ENCODE measurements at places on chromosomes 12 and 14.

- no peak for DNase-seq
These were observed 18.2 kb downstream of the RFX4 start for GRCh38 chr12:106601031-106601430.

DNA sequence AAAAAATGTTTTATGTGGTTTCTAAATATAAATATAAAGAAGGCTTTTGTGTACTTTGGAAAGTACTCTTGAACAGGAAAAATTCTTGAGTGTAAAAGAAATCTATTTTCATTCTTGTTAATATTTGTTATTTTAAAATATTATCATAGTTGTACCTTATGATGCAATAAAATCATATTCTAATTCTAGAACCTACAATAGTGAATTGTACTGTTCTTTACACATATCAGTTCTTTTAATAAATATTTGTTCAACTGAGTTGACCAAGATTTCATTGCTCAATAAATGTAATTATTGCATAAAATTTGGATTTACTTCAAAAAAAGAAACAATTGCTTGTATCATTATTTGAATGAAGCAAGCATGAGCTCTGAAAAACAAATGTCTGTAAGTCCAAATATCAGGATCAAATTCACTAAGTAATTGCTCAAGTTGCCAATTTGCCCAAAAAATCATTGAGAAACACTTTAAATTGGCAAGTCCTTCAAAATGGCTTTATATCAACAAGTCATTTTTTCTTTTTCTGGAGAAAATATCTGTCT, 191.6 kb upstream of the SLC16A7 start:
- DNase-seq, result no peak

GRCh38 chr14:89171168-89171567, 245.9 kb downstream of the FOXN3 start:
- DNase-seq, result no peak

DNA sequence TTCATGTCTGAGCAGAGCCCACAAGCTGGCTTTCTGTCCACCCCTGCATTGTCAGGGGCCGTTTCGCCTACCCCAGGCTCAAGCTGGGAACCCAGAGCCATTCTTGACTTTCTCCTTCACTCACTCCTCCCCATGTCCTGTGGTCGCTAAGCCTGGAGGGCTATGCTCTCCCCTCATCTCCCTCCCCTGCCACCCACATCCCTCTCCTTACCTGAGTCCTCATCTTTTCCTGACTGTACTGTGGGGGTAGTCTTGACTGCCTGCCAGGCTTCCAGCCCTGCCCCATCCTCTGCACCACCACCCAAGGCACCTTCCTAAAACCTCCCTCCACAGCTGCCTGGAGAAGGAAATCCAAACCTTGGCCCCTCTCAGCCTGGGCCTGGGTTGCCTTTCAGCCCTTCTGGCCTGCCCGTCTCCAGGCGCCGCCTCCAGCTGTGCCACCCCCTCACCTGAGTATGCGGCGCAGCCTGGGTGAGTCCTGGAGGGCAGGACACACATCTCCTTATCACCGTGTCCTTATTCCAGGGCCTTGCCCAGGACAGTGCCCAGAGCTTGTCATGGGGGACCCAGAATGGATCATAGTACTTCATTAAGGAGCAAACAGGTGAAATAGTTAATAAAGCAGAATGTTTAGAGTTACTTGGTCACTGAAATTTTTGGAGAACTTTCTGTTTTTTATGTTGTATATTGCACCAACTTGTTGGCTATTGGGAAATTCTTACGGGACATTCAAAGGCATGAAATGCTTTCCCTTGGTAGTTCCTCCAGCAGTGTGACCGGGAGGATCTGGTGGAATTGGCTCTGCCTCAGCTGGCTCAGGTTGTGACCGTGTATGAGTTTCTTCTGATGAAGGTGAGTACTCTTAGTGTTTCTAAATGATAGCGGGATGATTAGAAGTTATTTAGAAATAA, 14.5 kb downstream of the ZNF839 start:
- no peak for DNase-seq

DNA sequence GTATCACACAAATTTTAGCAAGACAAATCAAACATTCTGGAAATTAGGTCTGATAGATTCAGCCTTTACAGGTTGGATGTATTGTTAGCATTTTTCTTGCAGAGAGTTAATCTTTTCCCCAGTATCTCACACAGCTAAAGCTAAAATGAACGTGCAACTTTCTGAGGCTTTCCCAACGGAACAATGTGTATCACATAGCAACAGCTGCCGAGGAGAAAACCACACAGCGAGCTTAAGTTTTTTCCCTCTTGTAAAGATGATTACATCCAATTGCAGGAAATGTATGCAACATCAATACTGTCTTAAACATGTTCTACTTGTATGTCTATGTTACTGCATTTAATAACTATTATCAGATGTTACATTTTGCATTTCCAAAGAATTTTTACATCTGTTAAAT, 182.2 kb downstream of the CCDC59 start:
- no peak for DNase-seq

GRCh38 chr12:51371295-51371953, 19.8 kb downstream of the GALNT6 start:
- DNase-seq, result no peak

DNA sequence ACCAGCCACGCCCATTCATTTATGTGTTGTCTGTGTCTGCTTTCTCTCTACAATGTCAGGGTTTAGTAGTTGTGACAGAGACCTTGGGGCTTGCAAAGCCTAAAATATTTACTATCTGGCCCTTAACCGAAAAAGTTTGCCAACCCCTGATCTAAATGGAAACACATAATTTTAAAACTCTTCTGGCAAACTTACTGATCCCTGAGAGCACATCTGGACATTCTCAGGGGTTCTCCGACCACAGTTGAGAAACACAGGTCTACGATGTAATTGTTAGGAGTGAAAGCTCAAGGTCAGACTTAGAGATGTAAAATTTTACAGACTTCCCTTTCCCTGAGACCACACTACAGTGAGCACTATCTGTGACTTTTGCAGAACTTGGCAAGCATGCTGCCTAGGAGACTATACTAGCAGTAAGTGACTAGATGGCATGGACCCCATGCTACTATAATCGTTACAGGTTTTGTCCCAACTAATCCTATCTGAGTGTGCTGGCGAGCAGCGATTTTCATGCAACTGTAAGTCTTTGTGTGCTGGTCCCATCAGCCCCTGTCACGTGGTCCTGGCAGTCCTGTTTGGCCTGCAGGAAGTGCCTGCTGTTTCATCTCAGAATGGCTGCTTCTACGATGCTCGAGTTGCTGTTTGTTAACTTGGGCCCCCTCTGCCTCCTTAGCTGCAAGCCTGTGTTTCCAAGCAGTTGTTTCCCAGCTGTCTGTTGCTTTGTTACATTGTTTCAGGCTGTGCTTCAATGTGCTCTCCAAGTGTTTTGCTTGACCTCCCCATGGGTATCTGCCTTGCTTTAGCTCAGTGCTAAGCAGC, 21.6 kb downstream of the TMTC2 start:
- no peak for DNase-seq

GRCh38 chr14:68688872-68689371, 103.9 kb downstream of the ZFP36L1 start:
- DNase-seq, result no peak

GRCh38 chr12:104740668-104741067, 217.4 kb downstream of the SLC41A2 start:
- DNase-seq, result no peak

DNA sequence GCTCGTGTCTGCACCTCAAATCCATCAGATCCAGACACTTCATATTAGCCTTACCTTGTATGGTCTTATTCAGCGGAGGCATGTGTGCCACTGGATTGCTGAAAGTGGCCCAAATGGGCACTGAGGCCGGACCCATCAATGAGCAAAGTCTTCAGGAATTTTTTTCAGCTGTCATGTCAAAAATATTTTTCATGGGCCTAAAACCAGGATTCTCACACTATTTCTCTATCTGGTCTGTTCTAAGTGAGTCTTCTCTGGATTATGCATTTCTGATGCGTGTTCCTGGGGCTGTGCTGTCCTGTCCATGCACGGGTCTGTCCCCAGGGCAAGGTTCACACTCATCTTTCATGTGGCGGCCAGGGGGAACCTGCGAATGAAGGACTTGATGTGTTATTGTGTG, 94.6 kb downstream of the KCNA5 start:
- no peak for DNase-seq

GRCh38 chr14:63046339-63047268, 1.3 kb upstream of the KCNH5 start:
- DNase-seq, result no peak

GRCh38 chr12:98757455-98757854, 112.4 kb downstream of the APAF1 start:
- DNase-seq, result no peak

DNA sequence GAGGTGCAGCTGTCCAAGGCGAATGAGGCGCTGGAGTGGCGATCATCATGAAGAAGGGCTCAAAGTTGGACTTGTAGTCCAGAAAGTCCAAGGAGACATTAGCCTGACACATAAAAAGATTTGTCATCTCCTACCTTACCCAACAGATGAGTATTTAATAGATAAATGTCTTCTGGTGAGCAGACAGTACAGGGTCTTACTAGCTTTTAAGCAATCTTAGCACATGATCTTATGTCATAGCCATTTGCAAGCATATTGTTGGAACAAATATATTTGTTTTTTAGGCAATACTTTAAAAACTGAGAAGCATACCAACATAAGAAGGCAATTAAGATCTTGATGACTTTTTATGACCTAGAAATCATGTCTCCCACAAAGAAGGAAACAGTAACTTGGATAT, 16.0 kb downstream of the GNS start:
- no peak for DNase-seq

DNA sequence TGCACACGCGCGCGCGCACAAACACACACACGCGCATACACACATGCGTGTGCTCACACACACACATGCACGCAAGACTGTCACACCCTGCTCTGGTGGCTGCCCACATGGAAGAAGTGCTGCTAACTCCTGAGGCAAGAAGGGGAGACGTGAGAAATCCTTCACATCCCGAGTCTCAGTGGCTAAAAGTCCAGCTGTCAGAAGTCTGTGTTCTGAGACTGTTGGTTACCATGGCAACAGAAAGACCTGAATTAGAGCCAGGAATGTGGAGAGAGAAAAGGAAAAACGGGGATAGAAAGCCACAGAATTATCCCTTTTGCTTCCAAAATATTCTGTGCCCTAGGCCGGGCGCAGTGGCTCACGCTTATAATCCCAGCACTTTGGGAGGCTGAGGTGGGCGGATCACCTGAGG, 71.2 kb downstream of the PPFIBP1 start:
- no peak for DNase-seq

DNA sequence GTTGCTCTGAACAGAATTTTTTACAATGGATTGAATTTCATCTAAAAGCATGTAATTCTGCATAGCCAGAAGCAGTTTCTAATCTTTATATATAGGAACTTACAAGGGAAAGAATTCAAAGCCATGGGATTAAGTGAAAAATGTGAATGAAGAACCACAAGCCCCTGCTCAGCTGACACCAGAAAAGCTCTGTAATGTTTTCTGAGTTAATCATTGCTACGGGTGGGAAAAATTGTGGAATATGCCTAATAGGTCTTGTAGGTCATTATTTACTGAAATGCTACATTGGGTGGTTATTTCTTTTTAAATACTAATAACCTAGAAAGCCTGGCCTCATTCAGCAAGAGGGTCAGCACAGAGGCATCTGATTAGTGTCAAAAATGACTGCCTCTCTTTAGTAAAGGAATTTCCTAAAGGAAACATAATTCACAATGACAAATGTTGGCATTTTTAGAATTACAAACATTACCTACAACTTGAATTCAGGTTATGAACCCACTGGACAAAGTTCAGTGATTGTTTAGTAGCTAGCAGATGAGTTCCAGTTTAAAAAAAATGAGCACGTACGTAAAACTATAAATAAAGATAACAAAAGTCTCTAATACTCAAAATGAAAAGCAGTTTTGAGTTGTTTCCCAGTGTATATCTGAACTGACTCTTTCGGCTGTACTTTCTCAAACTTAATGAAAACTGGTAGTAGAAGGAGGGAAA, 75.3 kb downstream of the BMP4 start:
- DNase-seq, result no peak

GRCh38 chr12:42182394-42182793, 37.7 kb upstream of the GXYLT1 start:
- no peak for DNase-seq

DNA sequence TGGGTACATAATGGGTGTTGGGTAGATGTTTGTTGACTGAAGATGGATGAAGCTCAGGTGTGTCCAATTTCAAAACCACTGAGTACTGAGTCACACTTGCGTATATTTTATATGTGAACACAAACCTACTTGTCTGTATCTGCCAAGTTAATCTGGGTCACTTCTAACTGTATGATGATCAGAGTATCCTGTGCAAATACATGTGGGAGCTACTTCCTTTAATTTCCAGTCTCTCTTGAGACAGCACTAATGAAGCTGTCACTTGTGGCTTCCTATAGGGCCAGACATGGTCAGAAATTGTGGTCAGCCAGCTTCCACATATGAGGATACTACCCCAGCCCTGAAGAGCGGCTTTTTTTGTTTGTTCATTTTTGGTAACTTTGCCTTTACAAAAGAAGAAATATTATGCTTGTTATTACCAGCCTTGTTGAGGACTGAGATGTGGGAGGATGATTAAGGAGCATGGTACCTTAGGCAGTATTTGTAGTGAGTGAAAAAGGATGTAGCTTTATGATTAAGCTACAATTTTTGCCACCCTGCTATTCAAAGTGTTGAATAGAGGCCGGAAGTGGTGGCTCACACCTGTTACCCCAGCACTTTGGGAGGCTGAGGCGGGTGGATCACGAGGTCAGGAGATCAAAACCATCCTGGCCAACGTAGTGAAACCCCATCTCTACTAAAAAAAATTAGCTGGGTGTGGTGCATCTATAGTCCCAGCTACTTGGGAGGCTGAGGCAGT, 32.4 kb downstream of the PLXNC1 start:
- DNase-seq, result no peak

- no peak for DNase-seq
These were observed 205.2 kb downstream of the SLC41A2 start for GRCh38 chr12:104752881-104753280.

DNA sequence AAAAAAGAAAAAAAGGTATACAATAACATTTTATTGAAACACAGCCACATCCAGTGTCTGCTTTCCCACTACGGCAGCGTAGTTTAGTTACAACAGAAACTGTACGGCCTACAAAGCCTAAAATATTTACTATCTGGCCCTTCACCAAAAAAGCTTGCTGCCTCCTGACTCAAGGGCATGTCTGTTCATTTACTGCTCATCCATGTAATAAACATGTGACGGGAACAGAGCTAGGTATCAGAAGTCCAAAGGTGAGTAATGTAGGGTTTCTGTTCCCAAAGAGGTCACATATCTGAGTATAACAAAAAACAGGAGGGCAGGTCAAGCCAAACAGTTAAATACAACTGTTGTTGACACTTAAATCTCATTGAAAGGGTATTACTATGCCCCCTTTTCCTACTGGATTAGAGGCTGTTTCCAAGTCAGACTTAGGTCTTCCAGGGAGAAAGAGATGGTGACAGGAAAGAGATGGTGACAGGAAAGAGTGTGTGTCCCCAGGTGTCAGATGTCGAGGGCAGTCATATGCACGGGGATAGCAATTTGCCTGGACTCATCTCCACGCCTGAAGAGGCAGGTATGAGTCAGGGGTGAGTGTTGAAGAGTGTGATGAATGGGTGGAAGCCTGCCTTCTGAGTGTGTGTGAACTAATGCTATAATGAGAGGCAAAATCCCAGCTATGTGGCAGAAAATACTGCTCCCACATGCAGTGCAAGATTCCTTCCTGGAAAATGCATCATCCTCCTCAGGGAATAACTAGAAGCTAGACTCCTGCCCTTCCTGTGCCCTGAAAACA, 77.7 kb downstream of the MAP3K9 start:
- no peak for DNase-seq

GRCh38 chr12:11724888-11725311, 75.4 kb downstream of the ETV6 start:
- no peak for DNase-seq
